ENCODE measurements at places on chromosomes 1 and 21. TPM values are rescaled to one million over a fixed set of nuclear protein-coding genes. Genes with fewer than 3 reads are reported as not detected.

DNA sequence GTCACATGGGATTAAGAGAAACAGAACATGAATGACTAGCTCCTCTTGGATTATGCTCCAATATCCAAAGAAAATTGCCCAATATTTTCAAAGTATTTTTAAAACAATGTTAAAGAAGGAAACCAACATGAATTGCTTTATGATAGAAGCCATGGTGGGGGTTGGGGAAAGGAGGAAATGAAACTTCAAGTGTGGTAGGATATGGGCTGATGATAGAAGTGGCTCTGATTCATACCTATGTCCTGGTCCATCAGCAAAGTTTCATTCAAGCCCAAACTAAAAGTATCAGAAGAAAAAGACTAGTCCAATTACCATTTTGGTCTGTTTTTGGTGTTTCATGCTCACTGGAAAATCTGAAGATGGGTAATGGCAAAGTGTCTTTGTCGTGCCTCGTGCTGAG, 104.2 kb upstream of the PROX1 start:
- no peak for DNase-seq

DNA sequence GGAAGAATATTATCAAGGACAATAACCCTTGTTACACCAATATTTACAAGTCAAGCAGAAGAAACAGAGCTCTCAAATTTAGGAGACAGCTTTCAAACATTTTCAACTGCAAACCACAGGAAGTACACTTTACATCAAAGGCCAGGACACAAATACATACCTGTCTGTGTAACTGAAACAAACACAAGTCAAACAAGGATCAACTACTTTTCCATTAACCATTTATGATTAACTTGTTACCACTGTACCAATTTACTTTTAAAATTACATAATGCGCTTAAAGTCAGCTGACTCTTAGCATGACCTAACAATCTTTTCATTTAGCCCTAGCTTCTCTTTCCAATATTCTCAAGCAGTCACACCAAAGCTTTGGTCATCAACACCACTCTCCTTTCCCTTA, 43.5 kb downstream of the TRIM33 start:
- no peak for DNase-seq

The IFFO2 gene
- total RNA-seq, result 18.9 TPM

- no peak for DNase-seq
Measured at GRCh38 chr1:26283279-26283853, 3.5 kb downstream of the SH3BGRL3 start.

DNA sequence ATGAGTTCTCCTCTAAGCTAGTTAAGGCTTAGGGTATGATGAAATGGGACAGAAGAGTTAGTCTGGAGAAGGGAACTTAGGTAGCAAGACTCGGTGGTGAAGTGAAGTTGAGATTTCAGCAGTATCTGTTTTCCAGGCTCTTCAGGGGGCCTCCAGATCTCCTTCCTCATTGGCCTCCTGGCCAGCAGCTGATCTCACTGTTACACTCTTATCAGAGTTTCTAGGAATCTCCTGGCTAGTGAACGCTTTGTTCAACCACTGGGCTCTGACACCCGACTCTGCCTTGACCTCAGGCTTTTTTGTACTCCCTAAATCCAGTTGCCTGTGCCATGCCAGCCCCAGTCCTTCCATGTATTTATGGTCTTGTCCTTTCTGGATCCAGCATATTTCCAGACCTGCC, 311.0 kb downstream of the ASTN1 start:
- no peak for DNase-seq

DNA sequence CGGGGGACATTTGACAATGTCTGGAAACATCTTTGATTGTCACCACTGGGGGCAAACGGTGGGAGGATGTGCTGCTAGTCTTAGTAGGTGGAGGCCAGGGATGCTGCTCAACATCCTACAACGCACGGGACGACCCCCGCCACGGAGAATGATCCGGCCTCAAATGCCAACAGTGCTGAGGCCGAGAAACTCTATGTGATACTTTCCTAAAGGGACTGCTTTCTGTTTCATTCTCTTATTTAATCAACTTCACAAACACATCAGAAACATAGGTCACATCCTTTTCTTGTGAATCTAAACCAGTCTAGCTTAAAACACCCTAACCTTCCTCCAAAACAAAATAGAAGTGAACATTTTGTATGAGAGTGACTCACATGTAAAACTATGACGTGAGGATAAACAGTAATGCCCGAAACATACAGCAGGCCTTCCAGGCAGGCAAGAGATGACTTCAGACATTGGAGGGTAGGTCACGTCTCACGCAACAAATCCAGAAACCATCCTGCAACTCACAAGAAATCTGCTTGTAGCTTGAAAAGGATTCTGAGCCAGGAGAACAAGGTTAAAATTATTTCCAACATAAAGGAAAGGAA, 37.2 kb upstream of the ETS2 start:
- DNase-seq, result no peak

- DNase-seq, result no peak
Measured at GRCh38 chr1:229000187-229000586, 264.9 kb downstream of the RHOU start.

- DNase-seq, result no peak
Measured at GRCh38 chr1:202374099-202374498, 25.6 kb downstream of the PPP1R12B start.

The PGLYRP3 gene
- total RNA-seq, result not detected

- DNase-seq, result peak; percentile 99
Measured at GRCh38 chr1:62436039-62436465, 797 bp upstream of the USP1 start.

- DNase-seq, result no peak
Measured at GRCh38 chr1:119228335-119229080, 88.1 kb upstream of the WARS2 start.

- no peak for DNase-seq
Measured at GRCh38 chr21:28592205-28592865, 400.3 kb downstream of the LTN1 start.

The SPATC1L gene
- total RNA-seq, result 14.1 TPM

DNA sequence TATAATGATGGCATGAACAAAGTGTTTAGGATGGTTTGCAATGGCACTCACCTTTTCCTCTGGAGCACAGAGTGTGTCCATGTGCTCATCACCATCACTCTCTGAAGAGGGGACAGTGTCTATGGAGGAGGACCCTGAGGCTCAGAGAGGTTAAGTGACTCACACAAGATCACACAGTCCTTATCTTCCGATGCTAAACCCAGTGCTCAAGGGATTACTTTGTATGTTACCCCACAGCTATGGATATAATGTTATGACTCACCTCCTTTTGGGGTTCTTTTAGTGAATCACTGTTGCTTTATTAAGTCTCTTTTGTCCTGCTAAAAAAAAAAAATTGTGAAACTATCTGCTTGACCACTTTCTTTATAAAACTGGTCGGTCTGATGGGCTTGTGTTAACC, 67.6 kb downstream of the TENT5C start:
- no peak for DNase-seq

DNA sequence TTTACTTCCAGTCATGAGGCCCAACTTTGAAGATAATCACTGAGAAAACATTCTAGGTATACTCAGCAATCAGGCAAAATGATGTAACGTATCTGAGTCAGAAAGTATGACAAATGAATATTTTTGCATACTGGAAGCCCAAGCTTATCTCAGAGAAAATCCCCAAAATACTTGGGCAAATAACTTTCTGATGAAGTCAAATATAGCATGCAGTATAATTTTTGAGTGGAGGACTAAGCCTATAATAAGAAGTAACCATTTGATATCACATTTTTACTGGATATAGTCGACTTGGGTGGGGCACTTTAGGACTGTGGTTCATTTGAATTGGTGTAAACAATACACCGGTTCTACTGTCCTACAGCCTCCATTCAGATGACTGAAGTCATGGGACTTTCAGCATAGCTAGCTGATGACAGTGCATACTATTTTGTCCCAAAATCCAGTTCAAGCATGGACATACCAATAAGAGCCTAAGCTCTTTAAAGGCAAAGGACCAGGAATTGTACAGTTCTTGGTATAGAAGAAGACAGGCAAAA, 2.3 kb upstream of the GADD45A start:
- DNase-seq, result no peak
